ENCODE measurements at places on chromosomes 3 and 15.

- DNase-seq = no peak
Observed at GRCh38 chr3:108966773-108967172, 13.1 kb upstream of the GUCA1C start.

GRCh38 chr15:64982472-64982871 lies 7.2 kb downstream of the SPG21 start:
- DNase-seq = no peak

DNA sequence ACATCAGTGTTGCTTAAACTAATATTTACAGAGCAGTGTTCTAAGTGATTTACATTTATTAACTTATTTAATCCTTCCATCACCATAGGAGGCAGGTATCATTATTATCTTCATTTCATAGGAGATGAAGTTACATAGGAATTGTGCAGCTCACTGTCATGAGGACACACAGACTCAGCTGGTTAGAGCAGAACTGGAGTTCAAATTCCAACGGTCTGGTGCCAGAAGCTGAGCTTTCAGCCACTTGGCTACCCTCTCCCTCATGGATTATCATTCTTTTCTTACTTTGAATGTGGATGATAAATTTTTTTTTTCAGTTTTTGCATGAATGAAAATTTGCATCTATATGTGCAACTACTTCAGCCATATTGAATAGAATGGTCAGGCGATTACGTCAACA lies 86.0 kb upstream of the LRIG1 start:
- no peak for DNase-seq

DNA sequence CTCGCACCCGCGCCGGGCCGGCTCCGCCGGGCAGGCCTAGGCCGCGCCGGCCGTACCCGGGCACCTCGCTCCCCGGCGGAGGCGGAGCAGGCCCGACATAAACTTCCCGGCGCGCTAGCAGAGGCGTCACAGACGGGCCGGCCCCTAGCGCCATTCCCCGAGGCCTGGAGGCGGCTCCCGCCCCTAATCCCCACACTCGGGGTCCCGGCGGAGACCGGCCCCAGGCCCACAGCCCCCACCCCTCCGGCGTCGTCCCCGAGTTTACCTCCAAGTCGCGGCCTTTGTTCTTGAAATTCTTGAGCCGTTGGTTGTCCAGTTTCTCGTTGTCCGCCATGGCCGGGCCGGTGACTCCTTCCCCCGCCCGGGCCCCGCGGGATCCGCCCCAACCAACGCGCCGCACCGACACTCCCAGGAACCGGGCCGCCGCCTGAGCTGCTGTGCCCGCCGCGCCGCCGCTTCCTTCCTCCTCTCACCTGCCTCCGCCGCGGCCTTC lies 376 bp downstream of the KPNA4 start:
- DNase-seq = peak; percentile 84

- peak; percentile 73 for DNase-seq
Observed at GRCh38 chr3:24829011-24829581, 334.4 kb upstream of the THRB start.

DNA sequence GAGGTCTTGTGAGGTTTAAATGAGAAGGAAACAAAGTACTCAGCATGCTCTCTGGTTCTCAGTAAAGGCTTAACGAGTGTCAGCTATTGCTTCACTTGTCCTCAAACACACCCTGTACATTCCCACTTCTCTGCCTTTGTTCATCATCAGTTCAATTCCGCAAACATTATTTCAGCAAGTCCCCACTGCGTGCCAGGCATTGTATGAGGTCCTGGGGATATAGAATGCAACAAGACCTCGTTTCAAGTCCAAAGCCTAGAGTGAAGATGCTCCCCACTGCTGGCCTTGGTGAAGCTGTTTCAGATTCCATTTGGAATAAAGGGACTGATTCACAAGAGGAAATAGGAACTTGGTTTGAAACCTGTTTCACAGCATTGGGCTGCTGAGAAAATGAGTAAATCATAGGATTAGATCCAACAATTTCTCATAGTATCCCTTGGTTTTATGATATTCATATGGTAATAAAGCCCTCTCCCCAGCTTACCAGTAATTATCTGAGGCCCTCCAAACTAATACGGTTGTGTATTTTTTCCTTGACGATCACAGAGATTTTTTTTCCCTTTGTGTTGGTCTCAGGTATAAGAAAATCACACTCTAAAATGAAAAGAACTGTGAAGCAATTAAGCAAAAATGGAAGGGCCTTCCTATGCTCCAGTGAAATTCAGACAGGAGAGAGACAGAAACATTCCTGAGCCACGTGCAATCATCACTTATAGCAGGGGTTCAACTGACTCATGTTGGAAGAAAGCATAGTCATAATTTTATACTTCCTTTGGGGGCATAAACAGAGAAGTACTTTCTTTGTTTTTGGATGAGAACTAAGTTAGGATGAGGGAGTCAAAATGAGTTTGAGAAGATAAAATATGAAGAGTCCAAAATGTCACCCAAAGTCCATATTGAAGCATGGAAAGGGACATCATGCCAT lies 258.6 kb downstream of the RORA start:
- DNase-seq = no peak

DNA sequence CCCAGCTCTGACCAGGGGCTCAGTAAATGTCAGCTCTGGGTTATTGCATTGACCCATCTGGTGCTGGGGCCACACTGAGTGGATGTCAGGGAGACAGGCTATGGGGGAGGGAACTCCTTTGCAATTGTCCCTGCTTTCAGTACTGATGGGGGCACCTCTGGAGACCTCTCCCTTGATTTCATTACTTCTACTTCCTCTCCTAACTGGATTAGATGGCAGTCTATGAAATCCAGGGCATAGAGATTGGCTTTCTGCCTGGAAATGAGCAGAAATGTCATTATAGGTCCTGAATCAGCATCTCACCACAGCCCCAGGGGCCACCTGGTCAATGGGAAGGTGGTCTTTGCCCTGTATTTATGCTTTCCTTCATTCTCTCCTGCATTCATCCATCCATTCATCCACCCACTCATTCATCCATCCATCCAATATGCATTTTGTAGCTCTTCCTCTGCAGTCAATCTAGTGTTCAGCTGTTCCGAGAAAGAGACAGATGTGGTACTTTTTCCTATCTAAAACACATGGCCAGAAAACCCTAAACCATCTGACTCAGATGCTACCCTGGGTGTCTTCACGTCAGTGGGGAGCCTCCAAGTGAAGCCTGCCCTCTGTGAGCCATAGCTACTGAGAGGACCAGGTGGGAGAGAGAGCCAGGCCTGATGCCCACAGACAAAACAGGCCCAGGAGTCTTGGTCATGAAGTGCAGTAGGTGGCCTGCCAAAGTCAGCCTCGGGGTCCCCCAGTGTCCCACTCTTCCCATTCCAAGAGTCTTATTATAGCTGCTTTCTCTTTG lies 57.1 kb downstream of the CCDC33 start:
- no peak for DNase-seq

DNA sequence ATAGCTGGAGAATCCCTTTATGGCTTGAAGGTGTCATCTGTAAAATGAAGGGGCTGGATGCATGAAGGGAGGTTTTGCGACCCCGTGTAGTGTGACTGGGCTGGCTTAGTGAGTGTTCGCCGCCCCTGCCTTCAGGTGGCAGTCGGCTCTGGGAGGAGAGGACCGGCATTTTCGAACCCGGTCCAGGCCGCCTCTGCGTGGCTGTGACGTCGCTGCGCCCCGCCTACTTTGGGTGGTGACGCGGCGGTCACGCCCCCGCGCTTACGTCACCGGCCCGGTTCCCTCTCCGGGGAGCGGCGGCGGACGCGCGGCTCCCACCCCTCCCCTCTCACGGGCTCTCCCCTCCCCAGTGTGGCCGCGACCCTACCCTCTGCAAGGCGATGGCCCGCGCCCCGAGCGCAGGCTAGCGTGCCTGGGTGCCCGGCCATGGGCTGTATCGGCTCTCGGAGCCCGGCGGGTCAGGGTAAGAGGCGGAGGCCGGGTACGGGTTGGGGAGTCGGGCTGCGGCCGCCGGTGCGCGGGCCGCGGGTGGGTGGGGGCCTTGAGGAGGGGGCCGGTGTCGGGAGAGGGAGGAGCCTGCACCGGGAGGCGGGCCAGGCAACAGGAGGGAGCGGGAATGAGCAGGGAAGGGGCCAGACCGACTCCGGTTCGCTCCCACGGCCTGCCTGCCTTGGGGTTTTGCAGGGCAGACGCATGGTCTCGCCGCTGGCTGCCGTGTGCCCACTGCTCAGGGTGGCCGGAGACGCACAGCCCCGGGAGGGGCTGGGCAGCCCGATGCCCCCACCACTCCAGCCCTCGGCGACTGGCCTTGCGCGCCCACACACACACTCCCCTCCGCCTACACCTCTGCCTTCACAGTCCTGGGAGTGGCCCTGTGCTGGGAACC lies 1.5 kb upstream of the FAM131A start:
- peak; percentile 94 for DNase-seq

GRCh38 chr15:53160092-53160704 lies 370.1 kb upstream of the ONECUT1 start:
- DNase-seq = no peak

- DNase-seq = no peak
Observed at GRCh38 chr15:60407415-60407805, 9.6 kb upstream of the ANXA2 start.

- DNase-seq = no peak
Observed at GRCh38 chr15:48021336-48022086, 99.3 kb upstream of the SLC24A5 start.

GRCh38 chr3:4758957-4759656 lies 220.1 kb upstream of the BHLHE40 start:
- no peak for DNase-seq

GRCh38 chr3:143267989-143268388 lies 148.4 kb downstream of the CHST2 start:
- no peak for DNase-seq

- DNase-seq = no peak
Observed at GRCh38 chr3:8638994-8639658, 5.5 kb downstream of the SSUH2 start.

GRCh38 chr15:67805666-67806516 lies 19.4 kb upstream of the SKOR1 start:
- no peak for DNase-seq

DNA sequence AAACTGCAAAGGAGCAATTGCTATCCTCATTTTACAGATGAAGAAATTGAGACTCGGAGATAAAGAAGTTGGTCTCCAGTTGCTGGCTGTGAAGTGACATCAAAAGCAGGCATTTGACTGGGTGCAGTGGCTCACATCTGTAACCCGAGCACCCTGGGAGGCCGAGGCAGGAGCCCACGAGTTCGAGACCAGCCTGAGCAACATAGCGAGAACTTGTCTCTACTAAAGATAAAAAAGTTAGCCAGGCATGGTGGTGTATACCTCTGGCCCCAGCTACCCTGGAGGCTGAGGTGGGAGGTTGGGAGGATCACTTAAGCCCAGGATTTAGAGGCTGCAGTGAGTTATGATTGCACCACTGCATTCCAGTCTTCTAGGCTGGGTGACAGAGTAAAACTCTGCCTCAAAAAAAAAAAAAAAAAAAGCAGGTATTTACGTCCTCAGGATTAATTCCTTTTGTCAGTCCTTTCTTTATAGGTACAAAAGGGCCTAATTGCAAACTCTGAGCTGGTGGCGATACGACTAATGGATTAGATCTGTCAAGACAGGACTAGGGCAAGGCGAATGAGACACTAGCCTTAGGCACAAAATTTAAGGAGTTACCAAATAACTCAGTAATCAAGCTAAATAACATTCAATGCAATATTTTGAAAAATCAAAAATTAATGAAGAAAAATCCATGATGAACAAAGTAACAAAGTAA lies 5.9 kb upstream of the DNASE1L3 start:
- no peak for DNase-seq

GRCh38 chr3:50298836-50299637 lies at the start of the genes HYAL3 and NAA80:
Gene HYAL3 (minus strand): TSS chr3:50299405. CDS start chr3:50295602, 3,803 bp downstream.
Gene NAA80 (minus strand): TSS chr3:50299405. CDS start chr3:50297463, 1,942 bp downstream.
- DNase-seq = peak; percentile 100

DNA sequence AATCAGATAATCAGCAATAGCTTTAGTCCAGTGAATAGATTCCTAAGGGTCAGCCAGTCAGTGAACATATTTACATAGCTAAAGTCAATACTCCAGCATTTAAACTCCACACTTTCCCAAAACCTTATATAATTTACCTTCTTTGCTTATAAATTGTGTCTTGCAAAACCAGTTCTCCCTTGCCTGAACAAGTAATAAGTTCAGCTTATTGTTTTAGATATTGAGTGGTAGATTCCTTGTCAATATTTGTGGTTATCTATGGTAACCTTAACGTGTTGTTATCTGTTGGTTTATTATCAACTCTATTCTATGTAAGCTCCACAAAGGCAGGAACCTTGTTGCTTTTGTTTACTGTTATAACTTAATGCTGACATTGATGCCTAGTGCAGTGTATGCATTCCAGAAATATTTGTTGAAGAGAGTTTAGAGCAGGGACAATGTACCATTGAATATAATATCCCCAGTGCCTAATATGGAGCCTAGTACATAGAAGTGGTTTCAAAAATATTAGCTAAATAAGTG lies 24.0 kb downstream of the PLSCR5 start:
- no peak for DNase-seq

DNA sequence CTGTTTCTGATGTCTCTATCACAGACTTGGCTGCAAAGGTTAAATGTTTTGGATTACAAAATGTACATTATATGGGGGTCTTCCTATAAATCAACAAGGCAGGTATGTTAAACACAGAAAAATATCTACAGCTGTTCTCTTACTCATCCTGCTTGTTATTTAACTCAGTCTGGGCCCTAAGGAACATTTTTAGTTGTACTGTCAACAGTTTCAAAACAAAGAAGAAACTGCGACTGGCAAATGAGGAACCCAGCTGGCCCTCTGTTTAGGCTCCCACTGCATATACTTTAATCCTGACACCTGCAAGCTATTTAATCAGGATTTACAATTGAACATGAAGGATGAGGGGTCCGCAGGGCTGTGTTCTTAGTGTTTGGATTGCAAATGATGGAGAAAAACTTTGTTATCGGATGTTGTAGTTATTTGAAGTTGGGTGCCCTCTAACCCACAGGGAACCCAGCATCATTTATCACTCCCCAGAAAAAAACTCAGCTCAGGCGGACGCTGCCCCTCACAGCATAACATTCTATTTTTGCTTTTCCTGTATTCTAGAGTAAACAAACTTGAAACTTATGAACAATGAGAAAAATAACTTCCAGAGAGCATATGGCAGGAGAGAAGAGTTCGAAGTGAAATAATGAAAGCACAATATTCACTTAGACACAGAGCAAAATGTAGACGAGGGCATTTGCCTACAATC lies 91.2 kb downstream of the POLR2M start:
- no peak for DNase-seq

- no peak for DNase-seq
Observed at GRCh38 chr15:98966091-98966787, 41.4 kb downstream of the PGPEP1L start.

- DNase-seq = no peak
Observed at GRCh38 chr15:90412356-90413194, 24.5 kb downstream of the IQGAP1 start.

GRCh38 chr3:154955907-154956533 lies 124.1 kb upstream of the MME start:
- no peak for DNase-seq
